ENCODE measurements at places on chromosomes 6 and 20.
A peak's percentile ranks its signal among the peaks of the same experiment; 100 is the strongest.

DNA sequence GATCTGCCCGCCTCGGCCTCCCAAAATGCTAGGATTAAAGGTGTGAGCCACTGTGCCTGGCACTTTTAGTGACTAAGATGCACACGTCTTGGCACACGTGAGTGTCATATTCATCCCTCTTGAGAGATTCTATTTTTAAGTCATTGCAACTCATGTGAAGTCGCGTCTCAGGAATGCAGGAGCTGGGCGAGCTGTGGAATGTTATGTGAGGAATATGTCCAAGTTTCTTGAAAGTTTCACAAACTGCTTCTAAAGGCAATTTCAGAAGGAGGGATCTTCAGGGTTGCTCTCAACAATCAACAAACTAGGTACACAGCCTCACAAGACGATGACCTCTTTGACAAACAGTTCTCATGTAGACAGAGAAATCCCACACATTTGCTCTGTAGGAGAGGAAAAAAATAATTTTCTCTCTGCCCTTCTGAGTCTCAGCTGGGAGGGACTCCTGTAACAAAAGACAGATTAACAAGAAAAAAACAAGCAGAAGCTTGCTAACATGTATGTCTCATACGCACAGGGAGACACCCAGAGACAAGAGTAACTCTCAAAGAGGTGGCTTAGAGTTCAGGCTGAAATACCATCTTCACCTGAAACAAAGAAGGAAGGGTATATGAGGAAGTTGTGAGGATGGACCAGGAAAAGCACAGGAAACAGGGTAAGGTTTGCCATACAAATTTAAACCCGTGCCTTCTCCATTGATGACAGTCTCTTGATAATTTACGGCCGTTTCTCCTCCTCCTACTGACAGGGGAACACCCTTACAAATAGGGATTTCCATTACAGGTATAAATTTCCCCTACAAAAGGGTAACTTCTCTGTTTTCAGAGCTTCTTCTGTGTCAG, 45.3 kb upstream of the FAM50B start:
- DNase-seq: no peak

DNA sequence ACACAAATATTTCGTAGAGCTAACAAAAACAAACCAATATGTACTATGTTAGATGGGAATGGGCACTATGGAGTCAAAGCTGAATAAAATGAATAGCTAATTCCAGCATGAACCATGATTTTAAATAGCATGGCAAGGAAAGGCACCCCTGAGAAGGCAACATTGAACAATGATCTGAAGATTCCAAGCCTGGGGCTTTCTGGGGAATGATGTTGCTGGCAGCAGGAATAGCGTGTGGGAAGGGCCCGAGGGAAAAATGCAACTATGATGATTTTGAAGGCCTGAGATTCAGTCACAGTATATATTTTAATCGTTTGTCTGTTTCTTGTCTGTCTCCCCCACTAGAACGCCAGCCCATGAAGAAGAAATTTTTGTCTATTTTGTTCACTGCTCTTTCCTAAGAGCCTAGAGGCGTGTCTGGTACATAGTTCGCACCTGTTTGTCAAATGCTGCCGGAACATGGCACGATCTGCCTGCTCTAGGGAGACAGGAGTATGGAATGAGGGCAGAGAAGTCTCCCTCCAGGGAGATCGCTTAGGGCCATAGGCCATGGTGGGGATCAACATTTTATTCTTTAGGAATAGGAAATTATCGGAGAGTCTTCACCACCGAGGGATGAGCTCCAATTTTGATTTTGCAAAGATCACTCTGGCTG, 84.8 kb upstream of the EYA2 start:
- no peak for DNase-seq

DNA sequence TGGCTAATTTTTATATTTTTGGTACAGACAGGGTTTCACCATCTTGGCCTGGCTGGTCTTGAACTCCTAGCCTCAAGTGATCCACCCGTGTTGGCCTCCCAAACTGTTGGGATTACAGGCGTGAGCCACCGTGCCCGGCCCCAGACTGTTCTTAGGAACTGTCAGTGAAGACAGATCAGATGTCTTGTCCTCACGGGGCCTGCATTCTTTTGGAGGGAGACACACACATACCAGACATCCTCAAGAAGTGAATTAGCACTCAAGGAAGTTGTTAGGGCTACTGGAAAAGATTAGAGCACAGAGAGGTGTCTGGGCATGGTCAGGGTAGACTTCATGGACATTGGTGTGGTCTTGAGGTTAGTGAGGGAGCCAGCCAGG, 10.3 kb upstream of the LPIN3 start:
- DNase-seq: no peak

GRCh38 chr6:1916334-1917070, 306.8 kb downstream of the FOXC1 start:
- DNase-seq: no peak

DNA sequence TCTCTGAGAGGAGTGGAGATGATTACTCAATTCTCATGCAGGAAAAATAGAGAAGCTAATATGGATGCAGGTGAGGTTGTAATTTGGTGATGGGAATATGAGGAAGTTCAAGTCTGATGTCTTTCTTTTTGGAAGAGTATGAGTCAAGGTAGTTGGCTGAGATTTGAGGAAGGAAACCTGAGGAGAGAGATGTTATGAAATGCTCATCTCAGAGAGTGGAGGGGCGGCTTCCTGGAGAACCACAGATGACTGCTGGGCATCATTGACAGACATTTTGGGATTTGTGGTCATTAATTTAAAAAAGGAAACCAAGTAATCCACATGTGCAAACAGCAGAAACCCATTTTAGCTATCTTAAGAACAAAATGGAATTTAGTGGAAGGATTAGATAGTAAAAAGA, 72.5 kb upstream of the UST start:
- no peak for DNase-seq

GRCh38 chr6:150345781-150346180, 23.0 kb upstream of the IYD start:
- no peak for DNase-seq

DNA sequence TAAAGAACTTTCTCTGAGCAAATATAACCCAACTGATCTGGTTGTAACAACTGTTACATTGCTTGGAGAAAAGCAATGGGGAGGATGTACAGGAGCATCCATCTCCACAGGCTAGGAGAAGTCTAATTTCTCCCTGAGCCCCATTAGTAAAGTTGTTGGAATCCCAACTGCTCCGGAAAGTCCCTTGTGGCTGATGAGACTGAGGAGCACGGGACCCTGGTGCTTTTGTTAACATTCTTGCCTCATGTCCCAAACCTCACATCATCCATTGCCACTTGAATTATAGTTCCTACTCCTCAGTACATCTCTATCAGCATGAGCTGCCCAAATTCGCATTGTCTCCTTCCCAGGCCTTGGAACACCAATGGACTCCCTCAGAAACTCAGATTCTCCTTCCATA, 260.6 kb upstream of the BMP2 start:
- no peak for DNase-seq

- DNase-seq: no peak
These were observed 92.9 kb downstream of the RPS12 start for GRCh38 chr6:132907231-132907630.

DNA sequence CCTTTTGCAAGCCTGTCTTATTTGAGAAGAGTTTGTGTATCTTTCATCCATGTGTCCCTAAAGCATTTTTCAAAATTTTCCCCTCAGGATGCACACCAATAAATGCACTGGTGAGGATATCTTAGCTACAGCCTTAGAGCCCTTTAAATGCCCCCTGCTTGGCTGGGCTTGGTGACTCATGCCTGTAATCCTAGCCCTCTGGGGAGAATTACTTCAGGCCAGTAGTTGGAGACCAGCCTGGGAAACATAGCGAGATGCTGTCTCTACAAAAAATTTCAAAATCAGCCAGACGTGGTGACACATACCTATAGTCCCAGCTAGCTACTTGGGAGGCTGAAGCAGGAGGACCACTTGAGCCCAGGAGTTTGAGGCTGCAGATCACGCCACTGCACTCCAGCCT, 33.8 kb upstream of the PLCB4 start:
- no peak for DNase-seq

DNA sequence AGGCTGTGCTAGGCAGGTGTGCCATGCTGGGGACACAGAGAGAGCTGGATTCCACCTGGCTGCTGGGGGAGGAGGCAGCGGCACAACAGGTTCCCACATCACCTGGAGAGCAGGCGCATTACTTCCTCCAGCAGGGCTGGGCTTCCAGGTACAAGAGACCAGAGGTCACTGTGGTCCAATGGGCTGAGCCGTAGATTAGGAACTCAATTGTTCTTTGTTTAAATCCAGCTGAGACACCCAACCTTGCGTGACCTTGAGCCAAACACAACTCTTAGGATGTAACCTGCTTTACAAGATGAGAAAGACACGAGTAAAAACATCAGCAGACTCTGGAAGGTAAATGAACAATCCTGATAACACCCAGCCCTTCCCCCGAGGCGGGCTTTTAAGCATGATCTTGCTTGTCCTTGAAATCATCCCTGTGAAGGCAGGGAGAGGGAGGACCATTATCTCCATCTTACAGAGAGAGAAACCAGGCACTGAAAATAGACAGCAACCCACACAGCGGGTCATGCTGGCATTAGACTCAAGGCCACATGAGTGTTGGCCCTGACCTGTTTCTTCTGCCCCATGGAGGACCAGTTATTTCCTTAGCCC, 216.5 kb upstream of the RREB1 start:
- no peak for DNase-seq

DNA sequence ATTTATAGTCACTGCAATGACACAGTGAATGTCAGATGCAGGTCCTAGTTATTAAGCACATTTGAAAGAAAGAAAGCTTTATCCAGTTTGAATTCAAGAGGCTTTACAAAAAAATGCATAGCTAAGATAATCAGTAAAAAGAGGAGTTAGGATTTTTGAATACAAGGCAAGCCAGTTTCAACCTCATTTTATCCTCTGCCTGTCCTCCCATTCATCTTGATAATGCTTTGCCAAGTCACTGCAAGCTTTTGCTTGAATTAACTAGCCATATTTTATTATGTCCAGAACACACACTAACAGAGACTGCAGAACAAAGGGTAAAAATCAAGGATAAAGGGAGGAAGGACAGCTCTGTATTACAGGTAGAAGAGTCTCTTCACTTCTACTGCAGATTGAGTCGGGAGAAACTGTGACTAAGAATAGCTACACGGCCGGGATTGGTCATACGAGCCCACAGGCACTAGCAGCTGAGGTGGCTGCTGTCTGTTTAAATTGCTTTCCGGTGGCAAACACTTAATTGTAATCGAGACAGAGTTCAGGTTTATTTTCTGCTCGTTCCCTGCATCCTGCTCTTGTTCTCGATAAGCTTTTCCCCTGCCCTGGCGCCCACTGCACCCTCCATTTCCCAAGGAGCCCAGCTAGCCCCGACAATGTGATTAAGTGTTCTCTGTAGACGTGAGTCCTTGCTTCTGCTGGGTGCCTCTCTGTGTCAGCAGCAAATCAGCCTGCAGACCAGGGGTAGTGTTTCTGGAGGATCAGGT, 30.5 kb upstream of the AKAP12 start:
- DNase-seq: no peak

GRCh38 chr20:40225596-40225995, 463.4 kb downstream of the MAFB start:
- DNase-seq: no peak

- DNase-seq: no peak
These were observed 1.8 kb downstream of the SIM1 start for GRCh38 chr6:100462706-100463629.

DNA sequence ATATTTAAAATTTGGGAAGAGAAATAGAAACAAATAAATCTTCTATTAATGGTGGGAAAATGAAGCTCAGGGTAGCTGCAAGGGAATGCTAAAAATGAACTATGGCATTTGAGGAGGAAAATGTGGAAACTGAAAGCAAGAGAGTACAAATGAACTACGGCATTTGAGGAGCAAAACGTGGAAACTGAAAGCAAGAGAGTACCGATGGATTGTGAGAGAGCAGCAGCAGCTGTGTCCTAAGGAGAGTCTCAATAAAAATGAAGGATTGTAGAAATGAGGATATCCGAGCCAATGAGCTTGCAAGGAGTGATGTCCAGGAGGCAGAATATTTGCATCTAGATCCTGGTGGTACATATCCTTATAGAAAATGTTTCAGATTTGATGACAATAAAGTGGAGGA, 547.1 kb upstream of the ZNF337 start:
- DNase-seq: no peak

GRCh38 chr6:89375427-89376267, 23.1 kb upstream of the UBE2J1 start:
- peak; percentile 45 for DNase-seq

DNA sequence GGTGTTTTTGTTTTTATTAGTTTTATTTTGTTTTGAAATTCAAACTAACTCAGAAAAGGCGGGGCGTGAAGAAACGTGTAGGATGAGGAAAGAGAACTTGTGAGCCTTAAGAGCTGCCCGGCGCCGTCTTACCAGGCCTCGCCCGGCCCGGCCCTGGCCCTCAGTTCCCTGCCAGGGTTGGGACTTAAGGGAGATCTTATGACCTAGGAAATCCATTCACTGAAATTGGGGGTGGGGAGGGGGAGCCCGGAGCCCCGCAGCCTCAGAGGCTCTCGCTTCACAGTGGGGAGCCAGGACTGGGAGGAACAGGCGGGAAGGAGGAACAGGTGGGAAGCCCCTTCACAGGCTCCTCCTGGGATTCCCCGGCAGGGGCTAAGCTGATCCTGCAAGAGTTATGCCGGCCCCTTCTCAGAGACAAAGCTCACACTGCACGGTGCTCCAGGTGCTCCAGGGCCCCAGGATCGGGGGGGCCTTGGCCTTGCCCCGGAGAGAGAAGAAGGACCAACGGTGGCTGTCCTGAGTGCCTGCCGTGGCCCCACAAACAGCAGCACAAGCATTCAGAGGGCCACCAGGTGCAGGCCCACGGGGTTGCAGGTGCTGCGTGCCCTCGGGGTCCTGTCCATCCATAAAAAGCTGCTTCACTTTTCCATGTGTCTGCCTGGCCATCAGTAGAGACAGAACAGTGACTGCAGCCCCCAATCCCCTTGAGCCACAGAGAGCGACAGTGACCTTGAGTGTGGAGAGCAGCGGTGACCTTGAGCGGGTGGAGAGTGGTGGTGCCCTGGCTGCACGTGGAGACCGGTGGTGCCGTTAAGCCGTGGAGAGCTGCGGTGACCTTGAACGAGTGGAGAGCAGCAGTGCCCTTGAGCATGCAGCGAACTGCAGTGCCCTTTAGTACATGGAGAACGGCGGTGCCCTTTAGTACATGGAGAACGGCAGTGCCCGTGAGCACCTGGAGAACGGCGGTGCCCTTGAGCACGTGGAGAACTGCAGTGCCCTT, 152.7 kb downstream of the DLL1 start:
- DNase-seq: no peak

DNA sequence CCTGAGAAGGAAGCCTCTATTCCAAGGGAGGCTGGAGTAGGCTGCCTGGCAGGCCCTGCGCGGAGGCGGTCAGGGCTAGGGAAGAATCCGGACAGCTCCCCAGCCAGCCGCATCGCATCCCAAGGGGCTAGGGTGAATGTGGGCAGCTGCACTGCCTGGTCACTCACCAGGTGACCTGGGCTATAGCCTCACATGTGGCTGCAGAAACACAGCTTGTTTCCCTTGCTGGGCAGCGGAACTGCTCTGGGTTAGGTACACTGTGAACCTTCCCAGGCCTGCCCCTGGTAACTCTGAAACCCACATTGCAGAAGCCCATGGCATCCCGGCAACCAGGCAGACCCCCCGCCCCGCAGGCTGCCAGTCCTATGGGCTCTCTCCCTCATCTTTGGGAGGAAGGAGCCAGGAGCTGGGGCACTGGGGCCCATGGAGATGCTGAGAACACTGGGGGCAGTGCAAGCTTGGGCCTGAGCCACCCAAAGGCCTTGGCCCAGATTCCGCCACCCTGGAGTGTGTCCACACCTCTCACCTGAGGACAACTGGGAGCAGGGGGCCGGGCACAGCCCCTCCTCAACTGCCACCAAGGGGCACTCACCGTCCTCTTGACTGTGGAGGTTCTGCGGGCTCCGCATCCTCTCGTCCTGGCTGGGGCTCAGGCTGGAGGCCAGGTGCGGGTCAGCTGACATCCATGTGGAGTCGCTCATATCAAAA, 111.0 kb downstream of the NOL4L start:
- DNase-seq: no peak

GRCh38 chr6:150813993-150814359, 51.5 kb upstream of the MTHFD1L start:
- DNase-seq: no peak

Data from activated CD4-positive, alpha-beta T cell treated with anti-CD3 and anti-CD28 coated beads, Interleukin-2, amount 50 U/mL, for 48 hours (primary cell).